ENCODE measurements at places on chromosomes 2 and 18. TPM values are rescaled to one million over a fixed set of nuclear protein-coding genes. Genes with fewer than 3 reads are reported as not detected.

The IL1R1 gene
- total RNA-seq, result not detected

DNA sequence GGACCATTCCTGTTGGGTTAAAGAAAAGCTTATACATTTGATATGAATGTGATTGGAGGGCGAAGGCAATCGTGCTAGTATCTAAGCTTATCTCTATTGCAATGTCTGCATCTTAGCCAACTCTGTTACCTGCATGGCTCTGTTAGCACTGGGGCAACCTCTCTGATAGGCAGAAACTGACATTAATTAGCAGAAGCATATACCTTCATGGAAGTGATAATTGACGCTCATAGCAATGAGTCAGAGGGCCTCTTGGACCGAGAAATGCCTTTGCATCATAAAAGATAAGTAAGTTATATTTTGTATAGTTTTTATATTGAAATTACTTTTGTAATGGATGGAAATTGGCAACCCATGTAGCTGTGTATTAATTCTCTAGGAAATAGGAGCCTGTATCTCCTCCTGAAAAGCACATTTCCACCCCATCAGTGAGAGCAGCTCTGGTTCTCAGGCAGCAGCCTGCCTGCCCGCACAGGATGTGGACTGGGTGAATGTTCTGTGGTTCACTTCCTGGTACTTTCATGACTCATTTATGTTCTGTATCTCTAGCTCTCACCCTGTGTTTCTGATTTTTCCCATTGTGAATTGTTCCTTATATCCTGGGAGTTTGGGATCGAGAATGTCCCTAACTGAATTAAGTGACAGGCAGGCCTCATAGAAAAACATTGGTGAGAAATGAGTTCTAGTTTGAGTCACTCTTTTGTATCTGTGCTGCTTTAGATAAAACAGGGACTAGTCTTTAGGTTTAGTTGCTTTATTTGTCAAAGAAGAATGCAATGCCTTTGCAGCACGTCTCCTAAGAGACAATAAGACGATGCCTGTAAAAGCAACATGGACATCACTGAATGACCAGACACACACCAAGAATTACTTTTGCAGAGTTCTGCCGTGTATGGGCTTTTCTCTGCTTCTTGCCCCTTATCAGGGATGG, 344.9 kb downstream of the DCDC2C start:
- no peak for DNase-seq

- DNase-seq, result no peak
Observed at GRCh38 chr18:71583252-71583651, 960.9 kb downstream of the CBLN2 start.

GRCh38 chr2:150586858-150587257, 99.4 kb upstream of the RND3 start:
- no peak for DNase-seq
